Tibial artery (tissue), 4 donors: ENCODE measurements at places on chromosomes 11 and 22.

DNA sequence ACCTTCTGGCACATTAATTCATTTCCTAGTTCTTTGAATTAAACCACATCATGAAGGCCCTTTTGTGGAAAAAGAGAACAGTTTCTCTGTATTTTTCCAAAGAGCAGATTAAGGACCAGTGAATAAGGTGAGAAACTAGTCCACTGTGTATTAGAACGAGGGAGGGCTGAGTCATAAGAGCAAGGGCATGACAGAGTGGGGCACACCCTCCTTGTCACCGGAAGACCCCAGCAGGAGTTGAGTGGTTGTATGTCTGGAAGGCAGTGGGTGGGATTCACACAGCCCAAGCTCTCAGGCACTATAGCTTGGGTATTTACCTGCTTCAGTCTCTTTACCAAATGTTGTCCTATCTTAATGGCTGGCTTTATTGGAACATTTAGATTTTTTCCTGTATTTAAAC is 86.8 kb downstream of the BMAL1 start:
- no peak overlapping the region for H3K4me3 ChIP-seq
- H3K36me3 ChIP-seq: peaks cover 74% of the 10 kb centered on the region
- DNase-seq: no peak
- no peaks in the 10 kb centered on the region for H3K27me3 ChIP-seq
- H3K27ac ChIP-seq: no peak overlapping the region

DNA sequence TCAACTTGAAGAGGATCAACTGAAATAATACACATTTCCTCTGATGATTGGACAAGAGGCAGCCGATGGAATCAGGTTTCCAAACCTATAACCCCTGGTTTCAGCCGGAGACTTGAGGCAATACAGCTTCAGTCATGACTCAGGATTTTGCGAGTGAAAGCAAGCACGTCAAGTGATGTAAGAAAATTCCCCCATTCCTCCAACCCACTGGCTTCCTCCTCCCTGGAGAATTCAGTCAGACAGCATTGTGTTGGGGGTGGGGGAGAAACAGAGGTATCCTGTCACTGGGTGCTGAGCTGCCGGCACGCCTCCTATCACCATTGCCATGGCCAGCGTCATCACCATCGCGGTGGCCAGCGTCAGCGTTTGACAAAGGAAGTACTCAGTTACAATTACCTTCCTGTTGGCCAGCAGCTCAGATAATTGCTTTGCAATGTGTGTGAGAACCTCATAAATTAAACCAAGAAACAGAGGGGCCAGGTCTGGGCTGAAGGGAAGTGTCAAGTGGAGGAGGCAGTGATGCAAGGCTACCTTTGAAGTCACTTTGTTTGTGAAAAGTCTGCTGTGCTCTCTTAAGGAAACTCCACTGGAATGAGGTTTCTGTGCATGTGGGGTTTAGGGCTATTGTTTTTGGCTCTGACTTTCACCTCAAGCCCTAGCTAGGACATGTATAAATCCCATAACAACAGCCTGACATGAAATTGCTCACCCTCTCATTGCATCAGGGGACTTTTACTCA is 50.2 kb downstream of the LIF start:
- no peaks in the 10 kb centered on the region for H3K36me3 ChIP-seq
- peak overlapping the region; percentile 72 for H3K27ac ChIP-seq
- H3K4me3 ChIP-seq: peak overlapping the region; percentile 16
- DNase-seq: peak; percentile 77
- no peaks in the 10 kb centered on the region for H3K27me3 ChIP-seq
- H3K4me1 ChIP-seq: peaks cover 21% of the 10 kb centered on the region

DNA sequence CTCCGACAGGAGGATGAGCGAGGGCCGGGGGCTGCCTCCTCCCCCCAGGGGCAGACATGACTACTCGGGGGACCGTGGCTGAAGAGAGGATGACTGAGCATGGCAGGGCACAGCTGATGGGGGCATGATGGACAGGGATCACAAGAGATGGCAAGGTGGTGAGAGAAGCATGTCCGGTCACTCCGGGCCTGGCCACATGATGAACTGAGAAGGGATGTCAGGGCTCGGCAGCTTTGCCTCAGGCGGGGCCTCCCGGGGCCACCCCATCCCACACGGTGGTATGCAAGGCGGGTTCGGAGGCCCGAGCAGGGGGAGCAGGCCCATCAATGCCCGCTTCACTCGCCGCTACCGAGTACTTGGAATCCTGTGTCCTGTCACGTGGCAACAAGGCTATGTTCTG is 36.6 kb upstream of the UBASH3B start:
- DNase-seq: no peak
- no peaks in the 10 kb centered on the region for H3K4me1 ChIP-seq
- H3K27ac ChIP-seq: no peak overlapping the region
- H3K36me3 ChIP-seq: no peaks in the 10 kb centered on the region
- no peaks in the 10 kb centered on the region for H3K27me3 ChIP-seq

- no peak for DNase-seq
- H3K4me1 ChIP-seq: no peaks in the 10 kb centered on the region
- no peaks in the 10 kb centered on the region for H3K27me3 ChIP-seq
- no peak overlapping the region for H3K27ac ChIP-seq
Observed at GRCh38 chr11:18727479-18728236, 1.7 kb upstream of the IGSF22 start.

- DNase-seq: no peak
- H3K36me3 ChIP-seq: no peaks in the 10 kb centered on the region
- no peak overlapping the region for H3K4me3 ChIP-seq
- peaks cover 3% of the 10 kb centered on the region for H3K27me3 ChIP-seq
Observed at GRCh38 chr11:112619106-112619505, 342.1 kb upstream of the NCAM1 start.

DNA sequence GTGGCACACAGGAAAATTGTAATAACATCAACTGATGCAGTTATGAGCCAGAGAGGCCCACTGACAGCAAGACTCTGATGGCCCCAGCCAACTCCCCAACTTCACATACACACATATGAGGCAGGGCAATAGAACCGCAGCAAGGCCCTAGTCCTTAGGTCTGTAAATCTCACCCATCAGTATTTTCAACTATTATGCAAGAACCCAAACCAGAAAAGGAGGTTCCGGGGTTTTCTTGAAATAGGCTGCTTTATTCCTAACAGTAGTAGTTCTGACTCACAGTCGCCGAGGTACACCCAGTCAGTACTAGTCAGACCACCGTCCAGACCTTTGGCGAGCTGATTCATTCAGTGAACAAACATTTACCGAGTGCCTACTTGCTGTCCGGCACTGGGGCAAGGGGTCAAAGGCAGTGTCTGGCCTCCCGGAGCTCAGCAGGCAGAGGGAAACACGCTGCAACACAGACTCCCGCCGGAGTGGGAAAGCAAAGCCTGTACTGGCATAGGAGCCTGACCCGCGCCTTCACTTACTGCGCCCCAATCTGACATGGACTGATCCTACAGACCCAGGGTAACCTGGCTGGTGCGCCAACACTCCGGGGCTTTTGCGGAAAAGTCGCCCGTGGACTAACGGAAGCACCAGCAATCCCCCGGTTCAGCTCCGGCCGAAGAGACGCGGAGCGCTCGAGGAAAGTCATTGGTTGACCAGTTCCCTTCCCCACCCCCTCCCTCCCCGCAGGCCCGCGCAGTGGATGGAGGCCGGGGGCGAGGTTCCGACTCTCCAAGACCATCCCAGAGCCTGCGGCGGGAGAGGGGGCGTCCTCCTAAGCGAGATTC is 1.3 kb downstream of the PLEKHA7 start:
- peak overlapping the region; percentile 73 for H3K27ac ChIP-seq
- H3K27me3 ChIP-seq: no peaks in the 10 kb centered on the region
- no peaks in the 10 kb centered on the region for H3K36me3 ChIP-seq
- DNase-seq: peak; percentile 31
- H3K4me3 ChIP-seq: peak overlapping the region; percentile 92

- H3K27ac ChIP-seq: no peak overlapping the region
- DNase-seq: no peak
- H3K4me3 ChIP-seq: no peak overlapping the region
- no peaks in the 10 kb centered on the region for H3K36me3 ChIP-seq
- H3K4me1 ChIP-seq: no peaks in the 10 kb centered on the region
Observed at GRCh38 chr11:33521384-33521783, 179.2 kb downstream of the C11orf91 start.

GRCh38 chr11:62399172-62399877 is 19.5 kb upstream of the SCGB1A1 start:
- no peak overlapping the region for H3K4me3 ChIP-seq
- H3K27me3 ChIP-seq: no peaks in the 10 kb centered on the region
- peak overlapping the region; percentile 79 for H3K27ac ChIP-seq
- no peaks in the 10 kb centered on the region for H3K36me3 ChIP-seq
- DNase-seq: peak; percentile 50

DNA sequence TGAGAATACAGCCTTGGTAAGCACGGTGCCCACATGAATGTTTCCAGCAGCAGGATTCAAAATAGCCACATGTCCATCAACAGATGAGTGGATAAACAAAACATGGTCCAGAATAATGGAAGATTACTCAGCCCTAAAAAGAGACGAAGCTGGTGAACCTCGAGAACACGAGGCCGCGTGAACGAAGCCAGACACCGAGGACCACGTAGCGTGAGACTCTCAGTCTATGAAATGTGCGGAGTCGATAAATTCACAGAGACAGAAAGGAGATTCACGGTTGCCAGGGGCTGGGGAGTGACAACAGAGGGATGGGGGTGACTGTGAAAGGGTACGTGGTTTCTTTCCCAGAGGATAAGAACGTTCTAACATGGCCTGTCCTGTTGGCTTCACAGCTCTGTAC is 2.9 kb upstream of the ASCL2 start:
- no peak overlapping the region for H3K4me3 ChIP-seq
- no peaks in the 10 kb centered on the region for H3K27me3 ChIP-seq
- no peak overlapping the region for H3K27ac ChIP-seq
- peaks cover 19% of the 10 kb centered on the region for H3K4me1 ChIP-seq
- H3K36me3 ChIP-seq: no peaks in the 10 kb centered on the region

DNA sequence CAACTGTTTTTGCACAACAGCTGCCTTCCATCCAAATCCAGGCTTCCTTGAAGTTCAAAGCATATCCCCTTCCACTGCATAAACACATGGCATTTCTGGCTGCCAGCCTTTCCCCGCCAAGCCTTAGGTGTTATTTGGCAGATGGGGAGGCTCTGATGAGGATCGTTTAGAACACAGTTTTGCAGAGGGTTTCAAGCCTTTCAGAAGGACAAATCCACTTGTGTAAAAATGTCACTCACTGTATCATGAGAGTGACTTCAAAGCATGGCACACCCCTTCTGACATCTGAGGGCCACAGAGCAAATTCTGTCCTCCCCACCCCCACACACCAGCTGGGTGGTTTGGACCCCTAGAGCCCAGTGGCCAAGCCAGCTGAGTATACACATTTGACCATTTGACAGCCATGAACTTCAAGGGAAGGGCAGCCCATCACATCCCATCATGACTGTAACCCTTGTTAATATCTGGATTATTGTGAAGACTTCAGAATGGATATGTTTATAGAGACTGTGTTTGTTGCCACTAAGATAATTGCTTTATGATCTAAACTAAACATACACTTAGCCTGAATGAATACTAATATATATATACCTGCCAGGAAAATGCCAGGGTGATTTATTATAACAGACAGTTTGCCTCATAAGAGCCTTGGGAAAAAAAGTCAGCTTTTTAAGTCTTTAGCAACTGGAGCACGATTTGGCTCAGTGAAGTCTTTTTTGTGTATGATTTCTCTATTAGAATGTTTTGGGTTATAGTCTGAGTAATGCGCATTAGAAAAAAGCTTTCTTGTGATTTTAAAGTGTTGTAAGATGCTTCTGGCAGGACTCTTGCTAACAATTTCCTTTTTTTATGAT is 31.9 kb downstream of the FBLN1 start:
- H3K4me1 ChIP-seq: no peaks in the 10 kb centered on the region
- peaks cover 17% of the 10 kb centered on the region for H3K36me3 ChIP-seq
- no peak for DNase-seq
- H3K4me3 ChIP-seq: no peak overlapping the region
- H3K27me3 ChIP-seq: no peaks in the 10 kb centered on the region

DNA sequence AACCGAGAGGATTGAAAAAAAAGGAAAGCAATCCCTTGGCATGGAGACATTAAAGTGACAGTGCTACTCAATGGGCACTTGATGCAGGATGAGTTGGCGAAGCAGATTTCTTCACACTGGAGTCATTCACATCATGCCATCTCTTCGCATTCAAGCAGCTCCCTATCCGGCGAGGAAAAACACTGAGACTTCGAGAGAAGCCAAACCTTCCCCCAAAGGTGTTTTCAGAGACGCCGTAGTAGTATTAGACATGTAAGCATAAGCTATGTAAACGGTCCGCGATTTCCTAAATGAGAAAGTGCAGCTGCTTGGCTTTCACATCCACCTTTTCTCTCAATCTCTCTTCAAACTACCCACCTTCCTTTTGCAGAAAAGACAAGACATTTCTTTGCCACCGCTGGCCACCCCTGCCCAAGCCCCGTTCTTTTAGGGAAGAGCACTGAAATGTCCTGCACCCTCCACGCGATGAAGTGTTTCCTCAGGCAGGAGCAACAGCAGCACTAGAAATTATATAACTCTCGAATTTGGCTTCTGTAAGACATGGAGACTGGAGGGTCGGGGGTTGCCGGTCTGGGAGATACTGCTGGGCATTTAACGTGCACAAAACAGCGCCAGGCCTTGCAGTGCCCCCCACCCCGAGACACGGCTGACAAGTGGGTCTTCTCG is at the start of gene DLG2:
DLG2 (minus strand) TSS at position 13 of the 666 bp plus-strand sequence.
- no peaks in the 10 kb centered on the region for H3K27me3 ChIP-seq
- no peak for DNase-seq
- no peaks in the 10 kb centered on the region for H3K36me3 ChIP-seq
- H3K4me3 ChIP-seq: peak within 1 kb of the TSS; percentile 88

DNA sequence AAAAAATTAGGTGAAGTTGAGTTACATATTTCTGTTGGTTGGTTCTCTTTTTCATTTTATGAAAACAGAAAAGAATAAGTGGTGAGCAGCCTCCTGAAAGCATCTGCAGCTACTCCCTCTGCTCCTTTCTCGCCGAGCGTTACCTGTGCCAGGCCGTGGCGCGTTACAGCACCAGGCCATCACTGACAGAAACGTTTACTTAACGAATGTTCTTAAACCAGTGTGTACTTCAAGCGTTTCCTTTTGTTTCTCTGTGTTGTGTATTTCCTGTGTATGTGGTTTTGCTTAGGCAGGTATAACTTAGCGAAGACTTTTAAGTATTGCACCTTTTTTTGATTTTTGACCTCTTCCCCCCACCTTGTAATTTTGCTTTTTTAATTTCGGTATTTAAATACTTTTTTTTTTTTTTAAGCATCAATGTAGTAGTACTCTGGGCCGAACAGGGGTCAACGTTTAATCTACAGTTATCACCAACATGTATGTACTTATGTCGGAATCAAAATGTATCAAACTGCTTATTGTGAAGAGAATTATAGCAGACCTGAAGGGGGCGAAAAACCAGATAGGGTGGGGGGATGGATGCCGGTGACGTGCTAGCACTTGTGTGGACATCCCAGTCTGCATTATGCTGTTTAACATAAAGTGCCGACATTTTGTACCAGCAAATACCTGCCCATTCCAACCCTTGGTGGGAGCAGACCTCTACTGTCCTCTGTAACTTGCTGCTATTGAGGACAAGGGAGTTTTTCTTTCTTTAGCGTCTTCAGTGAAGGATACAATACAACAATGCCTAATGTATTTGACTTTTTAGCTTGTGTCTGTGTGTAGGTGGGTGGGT is 21.6 kb upstream of the ADSL start:
- H3K27ac ChIP-seq: no peak overlapping the region
- no peak for DNase-seq
- no peaks in the 10 kb centered on the region for H3K4me1 ChIP-seq
- no peak overlapping the region for H3K4me3 ChIP-seq
- H3K36me3 ChIP-seq: peaks cover 68% of the 10 kb centered on the region
